ENCODE measurements at places on chromosomes 16 and 17.
A peak's percentile ranks its signal among the peaks of the same experiment; 100 is the strongest.

DNA sequence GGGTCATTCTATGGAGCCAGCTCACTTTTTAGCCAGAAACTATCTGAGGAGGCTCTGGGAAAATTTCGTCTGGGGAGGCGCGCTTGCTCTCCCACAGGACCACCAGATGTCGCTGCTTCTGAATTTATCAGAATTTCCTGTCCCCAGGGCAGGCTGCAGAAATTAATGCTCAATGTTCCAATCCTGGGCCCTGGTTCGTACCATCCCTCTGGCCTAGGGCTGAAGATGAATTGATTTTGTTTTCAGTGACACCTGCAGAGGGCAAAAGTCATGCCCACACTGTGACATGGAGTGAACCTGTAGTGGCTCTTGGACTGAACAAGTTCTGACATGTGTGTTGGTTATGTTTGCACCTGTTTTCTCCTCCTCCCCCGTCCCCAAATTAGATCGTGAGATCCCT lies 482.6 kb downstream of the NPIPA7 start:
- no peak for DNase-seq

GRCh38 chr17:37516127-37516571 lies 26.5 kb downstream of the DUSP14 start:
- no peak for DNase-seq

DNA sequence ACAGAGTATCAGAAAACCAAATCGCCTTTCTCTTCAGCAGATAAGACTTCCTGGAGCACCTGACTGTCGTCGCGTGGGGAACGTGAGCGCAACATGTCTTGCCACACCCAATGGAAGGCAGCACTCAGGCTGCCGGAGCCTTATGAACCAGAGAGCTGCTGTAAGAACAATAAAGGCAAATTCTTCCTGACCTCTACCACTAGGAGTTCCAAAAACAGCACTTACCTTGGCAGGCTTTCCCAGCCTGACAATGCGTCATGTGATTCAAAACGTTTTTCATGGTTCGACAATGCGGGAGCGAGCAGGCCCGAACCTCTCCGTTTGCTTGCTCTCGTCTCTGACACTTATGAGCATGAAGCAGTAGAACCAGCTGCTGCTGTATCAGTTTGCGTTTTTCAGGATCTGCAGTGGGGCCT lies 75.8 kb upstream of the TRAP1 start:
- no peak for DNase-seq

DNA sequence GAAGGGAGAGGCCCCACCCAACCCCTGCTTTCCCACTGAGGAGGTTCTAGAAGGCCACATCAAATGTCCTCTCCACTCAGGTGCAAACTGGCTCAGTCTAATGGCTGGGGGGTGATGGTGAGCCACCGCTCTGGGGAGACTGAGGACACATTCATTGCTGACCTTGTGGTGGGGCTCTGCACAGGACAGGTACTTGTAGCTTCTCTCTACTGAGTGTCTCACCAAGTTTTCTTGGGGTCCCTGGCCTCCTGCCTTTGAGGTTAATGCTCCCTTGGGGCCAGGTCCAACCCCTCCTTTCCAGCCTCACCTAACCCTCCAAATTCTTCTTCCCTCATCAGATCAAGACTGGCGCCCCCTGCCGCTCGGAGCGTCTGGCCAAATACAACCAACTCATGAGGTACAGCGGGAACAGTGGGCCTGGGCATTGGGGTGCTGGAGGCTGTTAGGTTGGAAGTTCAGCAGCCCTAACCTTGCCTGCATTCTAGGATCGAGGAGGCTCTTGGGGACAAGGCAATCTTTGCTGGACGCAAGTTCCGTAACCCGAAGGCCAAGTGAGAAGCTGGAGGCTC lies 5.7 kb downstream of the ENO3 start:
- no peak for DNase-seq

DNA sequence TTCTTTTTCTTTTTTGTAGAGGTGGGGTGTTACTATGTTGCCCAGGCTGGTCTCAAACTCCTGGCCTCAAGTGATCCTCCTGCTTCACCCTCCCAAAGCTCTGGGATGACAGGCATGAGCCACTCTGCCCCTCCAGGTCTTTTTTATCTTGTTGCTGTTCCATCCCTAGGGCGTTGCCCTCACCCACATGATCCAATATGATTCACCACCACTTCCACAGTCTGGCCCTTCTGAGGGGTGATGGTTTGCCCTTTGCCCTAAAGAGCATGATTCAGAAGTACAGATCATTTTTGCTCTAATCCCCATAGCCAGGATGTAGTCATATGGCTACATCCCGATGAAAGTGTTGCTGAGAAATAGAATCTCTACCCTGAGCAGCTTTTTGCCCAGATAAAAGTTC lies 18.8 kb downstream of the STX4 start:
- peak; percentile 84 for DNase-seq

DNA sequence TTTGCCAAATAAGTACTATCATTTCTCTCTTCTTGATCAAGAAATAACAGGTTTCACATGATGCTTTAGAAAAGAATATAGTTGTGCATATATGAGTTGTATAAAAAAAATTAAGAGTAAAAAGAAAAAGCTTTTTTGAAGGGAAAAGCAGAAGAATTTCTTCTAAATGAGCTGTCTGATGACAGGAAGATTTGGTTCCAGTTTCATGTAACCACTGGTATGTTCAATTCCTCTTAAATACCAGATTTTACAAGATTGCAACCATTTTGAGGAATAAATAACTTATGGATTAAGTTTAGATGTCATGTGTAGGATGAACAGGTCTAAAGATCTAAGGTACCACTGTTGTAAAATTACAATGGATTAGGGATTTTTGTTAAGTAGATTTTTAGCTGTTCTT lies 45.0 kb downstream of the VMP1 start:
- no peak for DNase-seq

- DNase-seq: no peak
Observed at GRCh38 chr17:35129973-35130351, 8.5 kb downstream of the FNDC8 start.

- no peak for DNase-seq
Observed at GRCh38 chr17:77476006-77476405, 335.2 kb downstream of the SEC14L1 start.

DNA sequence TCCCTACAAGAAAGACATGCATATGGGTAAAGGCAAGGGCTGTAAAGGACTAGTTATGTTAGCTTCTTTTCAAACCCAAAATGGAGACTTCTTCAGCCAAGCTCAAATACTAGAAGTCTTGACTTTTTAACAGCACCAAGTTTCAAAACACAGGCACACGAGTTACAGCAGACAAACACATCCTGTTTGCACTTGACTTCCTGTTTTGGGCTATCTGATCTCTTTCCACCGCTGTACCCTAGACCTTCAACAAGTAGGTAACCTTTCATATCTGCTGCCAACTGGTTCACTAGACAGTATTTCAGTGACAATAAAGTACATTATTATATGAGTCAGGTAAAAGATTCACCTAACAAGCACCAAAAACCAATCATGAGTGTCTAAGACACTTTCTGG lies 12.3 kb downstream of the RFFL start:
- DNase-seq: no peak

DNA sequence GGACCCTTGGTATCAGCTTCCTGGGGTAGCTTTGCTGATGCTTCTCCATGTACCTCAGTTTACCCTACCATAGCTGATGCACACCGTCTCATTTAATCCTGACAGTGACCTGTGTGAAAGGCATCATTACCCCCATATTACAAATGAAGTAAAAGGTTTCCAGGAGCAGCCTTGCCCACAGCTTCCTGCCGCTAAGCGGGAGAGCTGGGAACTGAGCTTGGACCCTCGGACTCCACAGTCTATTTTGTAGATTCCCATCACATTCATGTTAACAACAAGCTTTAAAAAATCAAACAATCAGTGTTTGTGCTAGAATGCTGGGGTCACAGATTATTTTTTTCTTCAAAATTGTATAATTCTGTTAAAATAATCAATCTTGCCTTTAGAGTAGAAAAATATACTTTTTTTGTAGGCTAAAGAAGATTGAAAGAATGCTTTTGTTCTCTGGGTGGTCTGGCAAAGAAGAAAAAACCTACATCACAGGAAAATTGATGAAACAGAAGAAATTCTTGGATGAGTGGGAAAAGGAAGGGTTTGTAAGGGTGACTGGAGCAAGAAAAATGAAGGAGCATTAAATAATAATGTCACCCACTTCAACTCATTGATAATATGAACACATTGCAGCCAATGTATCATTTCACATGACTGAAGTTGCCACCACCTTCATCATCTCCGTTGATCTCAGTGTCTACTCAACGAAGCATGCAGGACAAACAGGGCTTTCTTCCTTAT lies 9.5 kb upstream of the USP10 start:
- DNase-seq: no peak

GRCh38 chr16:67663877-67664222 lies 2.7 kb downstream of the ENKD1 start:
- DNase-seq: no peak

DNA sequence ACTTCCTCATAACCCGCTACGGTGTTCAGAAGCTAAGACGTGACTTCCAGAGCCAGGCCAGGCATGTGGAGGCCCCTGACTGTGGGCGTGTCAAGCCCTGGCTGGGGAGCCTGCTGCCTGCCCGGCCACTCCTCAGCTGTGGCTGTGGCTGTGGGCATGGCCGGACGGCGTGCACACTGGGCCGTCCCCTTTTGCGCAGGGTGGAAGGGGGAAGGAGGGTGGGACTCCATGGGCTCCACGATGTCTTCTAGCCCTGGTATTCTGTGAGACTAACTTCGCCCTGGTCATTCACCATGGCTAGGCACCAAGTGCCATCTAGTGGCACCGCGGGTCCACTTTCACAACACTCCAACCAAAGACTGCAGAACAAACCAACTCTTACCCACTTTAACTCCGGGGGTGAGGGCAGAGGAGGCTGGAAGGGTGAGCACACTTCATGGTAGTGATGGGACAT lies 67.9 kb downstream of the N4BP1 start:
- DNase-seq: no peak

- no peak for DNase-seq
Observed at GRCh38 chr17:68777856-68778694, 176.9 kb upstream of the FAM20A start.

- DNase-seq: peak; percentile 28
Observed at GRCh38 chr16:28879841-28880588, 1.7 kb downstream of the ATP2A1 start.

DNA sequence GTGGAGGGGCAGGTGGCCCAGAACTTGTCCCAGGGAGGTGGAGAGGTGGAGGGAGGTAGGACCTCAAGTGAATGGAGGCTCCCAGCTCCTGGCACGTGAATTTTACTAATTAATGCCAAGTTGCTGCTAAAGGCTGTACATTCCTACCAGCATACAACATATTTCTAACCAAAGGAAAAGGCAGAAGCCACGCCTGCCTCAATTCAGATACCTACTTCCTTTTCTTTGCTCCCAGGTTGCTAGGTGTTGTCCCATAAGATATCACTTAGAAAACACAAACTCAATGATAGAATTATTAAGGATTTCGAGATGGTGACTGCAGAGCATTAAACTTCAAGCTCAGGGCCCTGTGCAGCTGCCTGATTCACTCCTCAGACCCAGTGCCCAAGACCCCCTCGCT lies 20.5 kb upstream of the SMPD3 start:
- DNase-seq: no peak

- no peak for DNase-seq
Observed at GRCh38 chr16:87729266-87729954, 36.4 kb downstream of the KLHDC4 start.

DNA sequence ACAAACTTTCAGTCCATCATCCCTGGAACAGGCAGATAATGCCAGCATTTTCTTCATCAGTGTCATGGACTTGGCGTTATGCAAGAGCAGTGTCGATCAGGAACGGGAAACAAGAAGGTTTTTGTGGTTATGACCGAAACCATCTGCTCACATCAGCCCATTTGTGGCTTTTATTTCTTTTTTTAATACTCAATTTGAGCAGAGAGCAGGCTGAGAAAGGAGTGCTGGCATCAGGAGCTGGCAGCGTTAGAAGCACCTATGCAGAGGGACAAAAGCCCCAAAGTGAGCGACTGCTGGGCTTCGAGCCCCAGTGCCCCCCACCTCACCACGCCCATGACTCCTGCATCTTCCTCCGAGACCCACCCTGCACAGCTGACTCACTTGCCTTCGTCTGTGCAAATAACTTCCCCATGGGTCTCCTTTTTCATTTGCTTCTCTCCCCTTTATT lies 16.2 kb upstream of the CD300E start:
- DNase-seq: no peak

DNA sequence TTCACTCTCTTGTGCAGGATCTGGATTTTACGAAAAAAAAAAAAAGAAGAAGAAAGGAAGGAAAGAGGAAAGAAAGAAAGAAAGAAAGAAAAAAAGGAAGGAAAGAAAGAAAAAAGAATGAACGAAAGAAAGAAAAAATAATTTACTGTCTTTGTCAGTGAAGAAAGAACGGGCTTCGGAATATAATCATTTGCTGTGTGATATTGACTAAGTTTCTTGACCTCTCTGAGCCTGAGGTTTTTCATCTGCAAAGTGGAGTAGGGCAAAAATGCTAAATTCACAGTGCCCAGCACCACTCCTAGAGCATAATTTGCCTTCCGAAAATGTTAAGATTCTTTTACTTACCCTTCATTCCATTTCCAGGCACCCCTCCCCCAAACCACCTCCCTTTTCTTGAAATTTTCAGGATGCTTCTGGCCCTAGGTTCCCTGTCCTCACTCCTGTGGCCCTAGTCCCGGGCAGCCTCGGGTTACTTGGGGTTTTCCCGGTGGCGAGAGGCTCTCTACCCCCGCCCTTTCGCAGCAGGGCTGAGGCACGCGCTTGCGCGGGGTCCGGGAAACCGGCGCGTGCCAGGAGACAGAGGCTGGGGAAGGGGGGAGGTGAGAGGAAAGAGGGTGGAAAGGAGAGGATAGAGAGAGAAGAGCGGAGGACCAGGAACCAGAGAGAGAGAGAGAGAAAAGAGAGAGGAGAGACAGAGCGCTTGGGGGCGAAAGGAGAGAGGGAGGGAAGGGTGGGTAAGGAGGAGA lies at the start of gene CNTNAP1:
Gene CNTNAP1 (plus strand): TSS at position 556 of the 746 bp plus-strand sequence. CDS start 299 bp downstream, outside the sequence.
- DNase-seq: no peak

GRCh38 chr16:26281381-26282110 lies 589.8 kb downstream of the HS3ST4 start:
- DNase-seq: no peak

DNA sequence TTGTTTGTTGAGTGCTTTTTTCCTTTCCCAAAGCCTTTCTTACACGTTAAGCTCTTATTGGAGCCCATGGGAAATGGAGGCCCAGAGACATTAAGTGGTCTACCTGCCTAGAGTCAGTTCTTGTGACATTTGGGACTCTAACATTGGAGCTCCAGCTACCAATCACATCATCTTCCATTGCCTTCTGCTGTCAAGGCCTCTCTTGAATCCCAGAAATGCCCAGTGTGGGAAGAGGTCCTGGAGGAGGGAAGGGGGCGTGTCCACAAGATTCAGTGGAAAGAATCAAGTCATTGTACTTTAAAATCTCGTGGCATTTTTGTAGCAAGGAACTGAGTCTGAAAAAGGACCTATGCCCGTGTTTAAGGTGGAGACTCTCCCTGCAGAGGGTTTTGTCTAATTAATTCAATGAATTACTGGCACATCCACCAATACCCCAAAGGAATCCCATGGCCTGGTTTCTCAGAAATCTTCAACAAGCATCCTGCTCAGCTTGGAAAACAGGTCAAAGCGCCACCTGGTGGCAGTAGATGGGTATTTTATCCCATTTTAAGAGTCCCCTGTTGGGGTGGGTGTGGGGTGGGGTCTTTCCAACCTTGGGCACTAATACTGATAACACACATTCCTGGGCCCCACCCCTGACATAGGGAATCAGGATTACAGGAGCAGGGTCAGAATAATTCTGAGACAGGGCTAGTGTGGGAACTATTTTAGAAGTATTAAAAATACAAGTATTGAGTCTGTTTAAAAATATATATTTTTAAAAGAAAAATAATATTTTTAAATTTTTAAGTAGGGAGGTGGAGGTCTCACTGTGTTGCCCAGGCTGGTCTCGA lies 24.6 kb downstream of the GPT2 start:
- no peak for DNase-seq

Measured in kidney epithelial cell (primary cell).